ENCODE measurements at places on chromosomes 6 and 20. TPM values are rescaled to one million over a fixed set of nuclear protein-coding genes. Genes with fewer than 3 reads are reported as not detected.

The PAK5 gene
- not detected for total RNA-seq

- no peak for DNase-seq
These were observed 204.5 kb downstream of the ZDHHC14 start for GRCh38 chr6:157585274-157586087.

GRCh38 chr20:56626367-56627121, 2.6 kb upstream of the TFAP2C start:
- no peak for DNase-seq

The PRDM1 gene
- 1.3 TPM for total RNA-seq

DNA sequence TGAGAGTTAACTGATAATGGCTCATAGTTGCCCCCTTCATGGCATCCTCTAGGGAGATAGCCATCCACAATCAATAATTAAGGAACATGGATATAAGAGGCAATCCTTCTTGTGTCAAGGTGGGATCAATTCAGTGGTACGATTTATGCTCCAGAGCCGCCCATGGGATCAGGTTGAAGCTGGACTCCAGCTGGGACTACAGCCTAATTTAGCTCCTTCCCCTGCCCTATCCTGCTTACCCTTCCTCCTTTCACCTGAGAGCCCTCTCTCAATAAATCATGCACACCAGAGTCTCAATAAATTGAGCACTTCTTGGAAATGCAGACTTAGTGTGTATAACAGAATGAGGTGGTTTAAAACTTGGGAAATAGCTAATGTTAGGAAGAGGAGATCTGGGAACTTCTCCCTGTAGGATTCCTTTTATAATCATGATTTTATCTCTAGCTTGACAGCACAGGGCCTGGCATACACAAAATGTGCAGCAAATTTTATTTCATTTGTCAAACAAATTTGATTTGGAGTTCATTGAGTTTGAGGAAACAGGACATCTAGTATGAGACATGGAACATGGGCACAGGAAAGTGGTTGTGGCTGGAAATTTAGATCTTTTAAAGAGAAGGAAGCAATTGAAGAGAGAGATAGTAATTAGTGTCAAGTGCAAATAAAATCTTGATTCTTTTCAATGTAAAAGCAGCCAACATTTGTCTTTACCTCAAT, 28.6 kb upstream of the OGFRL1 start:
- no peak for DNase-seq

DNA sequence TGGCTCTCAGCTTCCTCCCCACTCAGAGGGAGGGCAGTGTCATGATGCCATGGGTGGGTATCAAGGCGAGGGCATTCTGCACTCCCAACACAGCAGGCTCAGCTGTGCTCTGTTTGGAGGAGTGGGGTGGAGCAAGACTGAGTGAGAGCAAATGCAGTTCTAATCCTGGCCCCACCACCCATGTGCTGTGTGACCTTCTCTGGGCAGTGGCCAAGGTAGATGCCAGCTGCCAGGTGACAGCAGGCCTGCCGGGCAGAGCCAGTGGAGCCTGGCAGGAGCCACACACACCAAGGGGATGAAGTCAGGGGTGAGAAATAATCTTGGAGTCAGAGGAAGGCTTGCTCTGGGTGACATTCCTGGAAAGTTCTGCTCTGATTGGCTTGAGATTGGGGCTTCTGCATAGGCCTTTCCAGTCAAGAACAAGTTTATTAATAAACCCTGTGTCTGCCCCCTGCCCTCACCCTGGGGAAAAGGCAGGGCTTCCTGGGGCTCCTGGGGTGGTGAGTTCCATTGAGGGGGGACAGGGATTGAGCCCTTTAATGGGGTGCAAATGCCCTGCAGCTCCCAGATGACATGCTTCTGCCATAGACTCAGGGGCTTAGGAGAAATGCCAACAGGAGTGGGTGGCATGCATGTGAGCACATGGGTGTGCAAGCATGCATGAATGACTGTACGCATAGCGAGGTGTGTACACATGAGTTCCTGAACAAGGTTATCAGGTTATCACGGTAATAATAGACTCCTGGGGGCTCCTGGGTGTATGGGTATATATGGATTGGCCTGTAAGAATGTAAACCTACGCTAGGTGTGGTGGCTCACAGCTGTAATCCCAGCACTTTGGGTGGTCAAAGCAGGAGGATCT, 134.2 kb downstream of the MRPL14 start:
- DNase-seq: no peak

DNA sequence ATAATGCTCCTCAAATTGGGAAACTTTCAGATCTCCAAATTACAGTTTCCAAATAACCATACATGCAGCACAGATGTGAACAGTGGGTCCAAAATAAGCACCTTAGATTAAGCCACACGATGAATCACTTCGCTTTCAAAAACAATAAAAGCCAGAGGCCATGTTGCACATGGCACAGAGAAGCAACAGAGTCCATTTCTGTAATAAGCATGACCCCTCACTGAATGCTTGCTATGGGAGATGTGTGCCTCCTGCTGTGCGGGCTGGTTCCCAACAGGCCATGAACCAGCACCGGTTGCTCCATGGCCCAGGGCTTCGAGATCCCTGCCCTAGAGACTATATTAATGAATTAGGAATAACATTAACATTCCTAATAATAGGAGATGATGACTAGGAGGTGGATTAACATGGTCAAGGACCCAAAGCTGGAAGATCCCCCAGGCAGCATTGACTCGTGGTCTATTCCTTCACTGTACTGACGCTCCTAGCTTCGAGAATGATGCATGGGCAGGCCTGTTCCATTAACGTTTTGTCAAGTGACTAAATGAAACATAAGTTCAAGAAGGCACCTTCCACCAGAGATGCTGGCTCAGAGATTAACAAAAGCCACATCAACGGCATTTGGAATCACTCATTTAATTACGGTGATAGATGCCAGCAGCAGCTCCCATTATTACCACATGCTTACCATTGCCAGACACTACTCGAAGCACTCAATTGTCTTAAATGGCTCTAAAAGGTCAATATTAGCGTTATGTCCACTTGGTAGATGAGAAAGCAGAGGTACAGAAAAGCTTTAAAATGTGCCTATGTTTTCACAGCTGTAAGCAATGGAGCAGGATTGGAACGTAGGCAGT, 470.6 kb upstream of the AGPAT4 start:
- no peak for DNase-seq

GRCh38 chr20:10921491-10922010, 247.8 kb upstream of the JAG1 start:
- no peak for DNase-seq

DNA sequence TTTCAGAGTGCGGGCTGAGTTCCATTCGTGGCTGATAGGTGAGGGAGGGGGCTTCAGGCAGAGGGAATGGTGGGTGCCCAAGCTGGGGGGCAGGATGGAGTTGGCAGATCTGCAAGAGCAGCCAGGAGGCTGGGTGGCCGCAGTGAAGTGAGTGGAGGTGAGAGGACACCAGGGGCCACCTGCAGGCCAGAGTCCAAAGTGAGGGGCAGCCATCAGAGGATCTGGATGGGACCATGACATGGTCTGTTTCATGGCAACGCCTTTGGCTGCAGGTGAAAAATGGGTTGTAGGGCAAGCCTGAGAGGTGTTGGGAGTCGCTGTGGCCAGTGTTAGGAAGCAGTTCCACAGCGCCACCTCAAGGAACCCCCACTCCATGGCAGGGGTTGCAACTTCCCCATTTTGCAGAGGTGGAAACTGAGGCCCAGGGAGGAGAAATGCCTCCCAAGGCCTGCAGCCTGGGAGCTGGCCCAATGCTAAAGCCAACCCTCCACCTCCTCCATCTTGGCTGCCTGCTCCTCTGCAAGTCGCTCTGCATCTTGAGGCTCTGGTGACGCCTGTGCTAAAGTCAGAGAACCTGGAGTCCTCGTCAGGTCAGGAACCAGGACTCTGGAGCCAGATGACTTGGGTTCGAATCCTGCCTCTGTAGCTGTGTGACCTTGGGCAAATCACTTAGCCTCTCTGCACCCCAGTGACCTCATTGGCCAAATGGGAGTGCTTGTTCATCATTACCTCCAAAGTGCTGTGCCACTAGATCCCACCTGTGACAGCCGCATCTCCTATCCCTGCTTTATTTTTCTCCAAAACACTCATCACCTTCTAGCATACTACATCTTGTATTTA, 153.8 kb downstream of the CEBPB start:
- DNase-seq: no peak

The BANF2 gene
- not detected for total RNA-seq

GRCh38 chr20:14918976-14919375, 581.6 kb upstream of the FLRT3 start:
- no peak for DNase-seq

GRCh38 chr6:109506841-109507240, 23.8 kb upstream of the ZBTB24 start:
- no peak for DNase-seq

DNA sequence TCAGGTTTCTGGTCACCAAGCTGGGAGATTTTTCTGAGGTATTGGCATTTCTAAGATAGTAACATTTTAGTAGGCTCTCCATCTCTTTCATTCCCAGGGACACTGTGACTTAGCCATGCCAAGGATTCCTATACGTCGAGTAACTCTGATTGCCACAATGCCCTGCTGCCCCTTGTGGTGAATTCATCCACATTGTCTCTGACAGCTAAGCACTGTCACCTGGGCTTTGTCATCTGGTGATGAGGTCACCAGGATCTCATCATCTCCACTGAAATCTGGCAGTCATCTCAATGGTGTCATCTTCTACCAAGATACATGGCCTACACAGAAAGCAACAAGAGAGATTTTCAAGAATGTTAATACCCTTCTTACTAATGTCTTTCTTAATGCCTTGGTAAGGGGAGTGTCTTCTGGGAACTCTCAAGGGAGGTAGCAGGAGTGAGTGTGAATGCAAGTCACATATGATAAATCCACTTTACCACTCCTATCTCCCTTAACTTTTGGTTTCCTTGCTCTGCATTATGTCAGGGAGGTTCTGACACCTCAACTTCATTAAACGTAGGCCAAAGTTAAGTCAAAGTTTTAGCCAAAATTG, 246.7 kb downstream of the CD109 start:
- DNase-seq: no peak

- no peak for DNase-seq
These were observed 61.8 kb downstream of the ANKS1A start for GRCh38 chr6:34950849-34951248.

DNA sequence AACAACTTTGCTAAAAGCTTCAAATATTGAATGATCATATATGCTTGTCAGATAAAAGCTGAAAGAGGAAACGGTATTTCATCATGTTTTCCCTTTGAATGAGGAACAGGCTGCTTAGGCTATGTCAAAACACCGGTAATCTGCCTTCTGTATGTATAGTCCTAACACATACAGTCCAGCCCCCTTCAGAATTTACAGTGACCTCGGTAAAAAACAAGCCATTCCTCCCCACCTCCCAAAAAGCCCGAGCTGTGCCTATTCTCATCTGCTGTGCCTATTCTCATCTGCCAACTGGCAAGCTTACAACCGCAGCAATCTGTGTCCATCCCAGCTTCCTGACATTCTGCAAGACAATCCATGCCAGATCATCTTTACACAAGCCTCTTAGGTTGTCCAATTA, 26.8 kb upstream of the UBE2J1 start:
- no peak for DNase-seq

DNA sequence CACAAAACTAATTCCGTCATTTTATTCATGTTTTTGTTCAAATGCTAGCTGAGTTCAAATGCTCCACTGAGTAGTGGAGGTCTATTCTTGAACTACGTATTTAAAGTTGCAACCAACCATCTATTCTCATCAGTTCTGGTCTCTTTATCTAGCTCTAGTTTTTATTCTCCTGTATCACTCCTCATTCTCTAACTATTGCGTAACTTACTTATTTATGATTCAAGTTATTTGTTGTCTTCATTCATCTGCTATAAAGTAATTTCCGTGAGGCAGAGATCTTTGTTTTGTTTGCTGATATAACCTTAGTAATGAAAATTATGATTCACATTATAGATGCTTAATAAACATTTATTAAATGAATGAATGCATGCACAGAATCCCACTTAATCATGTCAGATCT, 221.6 kb upstream of the ASCC3 start:
- DNase-seq: no peak

GRCh38 chr6:3293271-3294155, 34.8 kb downstream of the PSMG4 start:
- no peak for DNase-seq

The BPIFB2 gene
- total RNA-seq: not detected

DNA sequence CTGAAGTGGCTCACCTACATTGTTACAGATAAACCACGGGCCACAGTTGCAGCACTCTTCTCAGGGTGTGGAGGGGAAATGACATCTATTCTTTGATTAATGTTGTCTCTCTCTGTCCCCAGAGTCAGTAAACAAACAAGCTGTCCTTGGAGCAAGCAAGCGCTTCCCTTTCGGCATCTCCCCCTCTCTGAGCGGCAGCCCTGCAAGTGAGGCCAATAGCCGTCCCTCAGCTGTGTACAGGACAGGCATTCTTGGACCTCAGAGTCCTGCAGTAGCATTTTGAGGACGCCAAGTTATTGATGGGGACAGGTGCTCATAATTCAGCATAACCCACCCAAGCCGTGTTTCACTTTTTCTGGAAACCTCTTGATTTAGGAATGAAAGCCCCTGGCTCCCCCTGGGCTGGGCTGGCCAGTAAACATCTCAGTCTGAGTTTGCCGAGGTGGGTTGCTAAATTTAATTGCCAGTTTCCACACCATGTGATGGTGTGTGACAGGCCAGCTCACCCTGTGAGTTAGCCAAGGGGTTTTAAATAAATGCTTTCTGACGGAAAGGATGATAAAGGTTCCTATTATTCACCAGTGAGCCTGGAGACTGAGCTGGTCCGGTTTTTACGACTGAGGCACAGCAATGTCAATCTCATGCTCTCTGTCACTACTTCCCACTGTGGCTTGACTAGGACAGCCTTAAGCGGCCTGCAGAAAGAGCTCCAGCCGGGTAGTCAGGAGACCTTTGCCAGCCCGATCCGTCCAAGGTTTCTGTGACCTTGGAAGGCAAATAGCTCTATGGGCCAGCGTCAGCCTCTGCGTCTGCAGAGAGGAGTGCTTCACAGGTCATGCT, 214.8 kb upstream of the RREB1 start:
- DNase-seq: no peak

DNA sequence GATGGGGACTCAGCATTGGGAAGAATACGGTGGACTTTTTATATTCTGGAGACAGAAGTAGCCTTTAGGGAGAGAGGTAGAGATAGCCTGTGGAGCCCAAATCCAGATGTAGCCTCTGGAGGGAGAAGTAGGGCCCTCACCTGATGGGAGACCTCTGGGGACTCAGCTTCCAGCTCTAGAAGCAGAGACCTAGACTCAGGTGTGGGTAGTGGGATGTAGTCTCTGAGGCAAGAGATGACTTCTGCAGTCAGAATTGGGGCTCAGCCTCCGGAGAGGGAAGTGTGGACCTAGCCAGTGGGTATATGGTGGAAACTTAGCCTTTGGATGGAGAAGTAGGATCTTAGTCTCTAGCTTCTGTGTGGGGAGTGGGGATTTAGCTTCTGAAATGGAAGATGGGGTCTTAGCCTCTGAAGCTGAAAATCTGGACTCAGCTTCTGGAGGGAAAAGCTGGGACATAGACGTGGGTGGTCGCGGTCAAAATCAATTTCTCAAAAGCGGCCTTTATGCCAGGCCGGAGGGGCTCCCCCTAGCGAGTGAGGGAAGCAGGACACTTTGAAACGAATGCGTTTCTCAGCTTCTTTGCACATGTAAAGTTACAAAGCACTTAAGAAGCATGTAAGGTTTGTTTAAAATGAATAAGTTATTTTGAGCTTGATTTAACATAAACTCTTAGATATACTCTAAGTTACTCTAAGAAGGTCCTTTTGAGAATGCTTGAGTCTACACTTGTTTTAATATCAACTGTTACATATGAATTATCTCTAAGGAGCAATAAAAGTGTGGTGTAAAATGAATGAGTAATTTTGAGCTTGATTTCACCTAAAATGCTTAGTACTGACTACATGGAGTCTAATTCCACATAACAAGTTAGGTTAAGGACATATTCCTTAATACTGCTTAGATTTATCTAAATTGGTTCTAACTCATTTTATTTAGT, 12.9 kb upstream of the ZNF343 start:
- peak; percentile 51 for DNase-seq

GRCh38 chr6:26232306-26232939, 132.6 kb upstream of the BTN3A2 start:
- DNase-seq: no peak
